ENCODE measurements at places on chromosomes 16 and 17.

GRCh38 chr16:740459-740763 lies 386 bp downstream of the CIAO3 start:
- no peak for DNase-seq

GRCh38 chr17:44439168-44439567 lies 49.7 kb upstream of the ITGA2B start:
- no peak for DNase-seq

DNA sequence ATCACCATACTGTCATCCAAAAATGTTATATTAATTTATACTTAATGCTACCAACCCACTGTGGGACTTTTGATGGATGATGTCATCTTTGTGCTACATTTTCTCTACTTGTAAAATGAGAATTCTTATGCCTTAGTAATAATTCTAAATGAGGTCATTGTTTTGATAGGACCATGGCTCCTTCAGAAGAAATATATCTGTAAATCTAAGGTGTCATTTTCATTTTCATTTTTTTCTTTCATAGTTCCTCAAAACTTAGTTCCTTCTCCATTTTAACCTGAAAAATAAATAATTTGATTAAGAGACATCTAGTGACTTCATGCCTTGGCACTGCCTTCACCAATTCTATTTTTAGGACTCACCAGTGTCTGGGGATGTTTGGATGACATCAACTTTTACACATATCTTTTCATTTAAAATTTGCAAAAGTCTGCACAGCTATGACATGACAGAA lies 48.7 kb downstream of the GPRC5B start:
- no peak for DNase-seq

- no peak for DNase-seq
Observed at GRCh38 chr17:61353615-61354014, 46.0 kb upstream of the TBX2 start.
